Neuronal stem cell (in vitro differentiated cells): ENCODE measurements at places on chromosomes 7 and 10.

DNA sequence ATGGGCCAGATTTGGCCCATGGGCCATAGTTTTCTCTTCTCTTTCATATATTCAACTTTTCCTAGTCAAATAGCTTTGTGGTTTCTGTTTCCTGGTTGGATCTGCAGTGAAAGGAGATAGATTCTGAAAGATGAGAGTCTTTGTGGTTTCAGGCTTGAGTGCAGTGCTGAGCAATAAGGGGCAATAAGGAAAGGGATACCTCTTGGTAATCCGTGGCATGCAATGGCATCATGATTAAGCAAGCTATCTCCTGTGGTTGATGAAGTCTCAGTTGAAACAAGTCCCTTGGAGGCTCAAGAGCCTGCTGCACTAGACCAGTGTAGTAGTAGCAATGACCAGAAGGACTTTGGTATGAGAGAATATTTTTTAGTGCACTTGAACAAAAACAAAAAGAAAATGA, 187.7 kb upstream of the CNTNAP2 start:
- H3K4me3 ChIP-seq, result no peak overlapping the region
- no peaks in the 10 kb centered on the region for H3K4me1 ChIP-seq
- no peak overlapping the region for H3K27ac ChIP-seq
- no peaks in the 10 kb centered on the region for H3K36me3 ChIP-seq

DNA sequence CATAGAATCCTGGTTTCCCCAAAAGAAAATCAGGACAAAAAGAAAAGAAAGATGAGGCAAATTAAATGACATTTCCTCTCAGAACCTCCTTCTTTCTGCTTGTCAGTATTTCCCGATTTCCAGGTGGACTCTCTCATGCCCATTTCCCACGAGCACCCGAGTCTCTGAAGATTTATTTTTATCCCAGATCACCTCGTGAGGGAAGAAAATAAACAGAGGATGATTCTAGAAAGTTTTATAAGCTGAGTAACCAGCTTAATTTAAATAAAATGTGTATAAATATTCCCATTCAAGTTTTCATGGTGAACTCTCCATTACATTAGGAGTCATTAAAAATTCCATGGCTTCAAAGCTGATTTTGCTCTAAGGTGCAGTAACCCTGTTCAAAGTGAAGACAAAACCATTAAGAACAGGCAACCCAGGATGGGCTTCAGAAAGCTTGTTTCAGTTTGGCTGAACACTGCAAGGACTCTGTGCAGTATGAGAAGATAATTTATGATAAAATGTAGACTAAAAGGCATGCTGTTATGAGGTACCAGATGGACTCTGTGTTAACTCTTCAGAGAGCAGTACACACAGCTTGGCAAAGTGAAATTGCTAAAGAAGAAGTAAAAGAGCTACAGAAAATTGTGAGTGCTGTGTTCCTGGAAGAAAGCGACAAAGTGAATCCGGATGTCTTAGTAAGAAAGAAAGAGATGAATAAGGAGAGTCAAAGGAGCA, 521.3 kb upstream of the LRRN3 start:
- H3K27ac ChIP-seq, result no peak overlapping the region
- DNase-seq, result no peak
- H3K27me3 ChIP-seq, result no peaks in the 10 kb centered on the region
- H3K4me3 ChIP-seq, result no peak overlapping the region
- no peaks in the 10 kb centered on the region for H3K4me1 ChIP-seq

GRCh38 chr7:1124816-1125602, 35.0 kb downstream of the ZFAND2A start:
- DNase-seq, result no peak
- no peak overlapping the region for H3K27ac ChIP-seq
- peaks cover 28% of the 10 kb centered on the region for H3K36me3 ChIP-seq
- peaks cover 11% of the 10 kb centered on the region for H3K4me1 ChIP-seq

GRCh38 chr7:111470998-111471397, 91.3 kb downstream of the IMMP2L start:
- no peak overlapping the region for H3K27ac ChIP-seq
- no peak for DNase-seq
- no peaks in the 10 kb centered on the region for H3K27me3 ChIP-seq
- H3K36me3 ChIP-seq, result no peaks in the 10 kb centered on the region

- H3K27ac ChIP-seq, result no peak overlapping the region
- H3K4me3 ChIP-seq, result no peak overlapping the region
- no peaks in the 10 kb centered on the region for H3K4me1 ChIP-seq
- H3K27me3 ChIP-seq, result no peaks in the 10 kb centered on the region
- DNase-seq, result no peak
Measured at GRCh38 chr7:47698386-47698785, 116.5 kb upstream of the TNS3 start.

DNA sequence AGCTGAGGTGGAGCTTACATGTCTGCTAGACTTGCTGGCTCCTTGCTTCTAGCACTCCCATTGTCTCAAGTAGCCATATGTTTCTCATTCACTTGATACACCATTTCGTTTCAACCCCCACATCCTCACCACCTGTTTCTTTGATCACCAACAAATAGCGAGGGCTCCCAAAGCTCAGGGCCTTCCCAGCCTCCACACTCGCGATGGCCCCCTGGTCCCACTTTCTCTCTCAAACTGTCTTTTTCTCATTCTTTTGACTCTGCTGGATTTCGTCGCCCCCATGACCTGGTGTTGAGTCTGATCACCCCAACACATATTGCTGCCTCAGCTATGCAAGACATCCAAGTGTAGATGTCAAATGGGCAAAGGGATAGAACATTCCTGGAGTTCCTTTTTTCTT, 26.0 kb upstream of the SMNDC1 start:
- peaks cover 2% of the 10 kb centered on the region for H3K4me1 ChIP-seq
- no peaks in the 10 kb centered on the region for H3K36me3 ChIP-seq
- H3K4me3 ChIP-seq, result no peak overlapping the region

- H3K27me3 ChIP-seq, result no peaks in the 10 kb centered on the region
- DNase-seq, result no peak
- H3K4me1 ChIP-seq, result no peaks in the 10 kb centered on the region
- H3K36me3 ChIP-seq, result no peaks in the 10 kb centered on the region
- no peak overlapping the region for H3K27ac ChIP-seq
Measured at GRCh38 chr10:22228167-22228938, 10.5 kb upstream of the EBLN1 start.

GRCh38 chr10:126049759-126050700, 153.7 kb downstream of the FANK1 start:
- no peaks in the 10 kb centered on the region for H3K36me3 ChIP-seq
- H3K4me1 ChIP-seq, result peaks cover 3% of the 10 kb centered on the region
- no peak overlapping the region for H3K4me3 ChIP-seq
- no peaks in the 10 kb centered on the region for H3K27me3 ChIP-seq
- no peak for DNase-seq

GRCh38 chr7:22442882-22443369, 57.1 kb downstream of the STEAP1B start:
- no peaks in the 10 kb centered on the region for H3K36me3 ChIP-seq
- no peak overlapping the region for H3K27ac ChIP-seq
- no peaks in the 10 kb centered on the region for H3K4me1 ChIP-seq
- no peak for DNase-seq

DNA sequence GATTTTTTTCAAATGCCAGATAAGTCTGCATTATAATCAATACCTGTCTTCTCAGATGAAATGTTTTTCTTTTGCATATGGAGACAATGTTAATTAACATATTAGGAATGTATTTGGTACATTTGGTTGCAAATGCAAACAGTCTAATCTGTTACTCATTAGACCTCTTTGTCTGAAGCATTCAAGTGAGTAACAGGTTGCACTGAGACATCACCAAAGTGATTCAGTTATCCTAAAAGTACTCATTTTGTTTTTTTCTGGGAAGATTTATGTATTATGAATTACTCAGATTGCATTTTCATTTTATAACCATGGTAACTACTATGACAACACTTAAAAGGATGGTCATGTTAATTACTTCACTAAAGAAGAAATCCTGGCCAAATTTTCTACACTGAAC, 513.6 kb downstream of the HTR7 start:
- H3K4me3 ChIP-seq, result no peak overlapping the region
- no peaks in the 10 kb centered on the region for H3K4me1 ChIP-seq

DNA sequence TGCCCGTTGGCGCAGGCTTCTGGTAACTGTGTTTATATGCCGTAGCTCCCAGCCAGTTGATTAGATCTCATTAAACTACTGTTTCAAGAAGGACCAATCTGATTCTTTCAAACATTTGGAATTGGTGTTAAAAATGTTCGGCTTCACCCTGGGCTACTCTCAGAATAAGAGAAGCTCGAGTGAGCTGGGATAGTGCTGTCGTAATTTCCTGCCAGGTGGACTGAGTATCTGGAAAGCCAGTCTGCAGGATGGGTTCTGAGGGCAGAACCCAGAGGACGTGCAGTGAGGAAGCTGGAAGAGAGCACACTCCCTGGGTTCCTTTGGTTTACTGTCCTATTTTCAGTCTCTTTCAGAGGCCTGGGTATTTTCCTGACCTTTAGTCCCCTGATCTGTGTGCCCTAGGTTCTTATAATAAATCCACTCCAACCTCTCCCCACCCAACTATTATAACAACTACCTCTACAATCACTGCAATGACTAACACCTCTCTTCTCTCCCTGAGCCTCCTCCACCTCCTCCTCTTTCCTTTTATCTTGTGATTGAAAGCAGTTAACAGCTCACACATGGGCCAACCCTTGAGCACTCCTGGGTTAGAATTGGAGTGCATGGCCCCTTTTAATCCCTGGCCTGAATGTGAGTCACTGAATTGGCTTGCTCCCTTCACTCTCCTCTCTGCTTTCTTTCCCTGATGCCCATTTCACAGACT, 63.0 kb downstream of the AOAH start:
- no peaks in the 10 kb centered on the region for H3K36me3 ChIP-seq
- DNase-seq, result no peak
- peaks cover 20% of the 10 kb centered on the region for H3K4me1 ChIP-seq
- H3K4me3 ChIP-seq, result no peak overlapping the region
- peak overlapping the region; percentile 77 for H3K27ac ChIP-seq

DNA sequence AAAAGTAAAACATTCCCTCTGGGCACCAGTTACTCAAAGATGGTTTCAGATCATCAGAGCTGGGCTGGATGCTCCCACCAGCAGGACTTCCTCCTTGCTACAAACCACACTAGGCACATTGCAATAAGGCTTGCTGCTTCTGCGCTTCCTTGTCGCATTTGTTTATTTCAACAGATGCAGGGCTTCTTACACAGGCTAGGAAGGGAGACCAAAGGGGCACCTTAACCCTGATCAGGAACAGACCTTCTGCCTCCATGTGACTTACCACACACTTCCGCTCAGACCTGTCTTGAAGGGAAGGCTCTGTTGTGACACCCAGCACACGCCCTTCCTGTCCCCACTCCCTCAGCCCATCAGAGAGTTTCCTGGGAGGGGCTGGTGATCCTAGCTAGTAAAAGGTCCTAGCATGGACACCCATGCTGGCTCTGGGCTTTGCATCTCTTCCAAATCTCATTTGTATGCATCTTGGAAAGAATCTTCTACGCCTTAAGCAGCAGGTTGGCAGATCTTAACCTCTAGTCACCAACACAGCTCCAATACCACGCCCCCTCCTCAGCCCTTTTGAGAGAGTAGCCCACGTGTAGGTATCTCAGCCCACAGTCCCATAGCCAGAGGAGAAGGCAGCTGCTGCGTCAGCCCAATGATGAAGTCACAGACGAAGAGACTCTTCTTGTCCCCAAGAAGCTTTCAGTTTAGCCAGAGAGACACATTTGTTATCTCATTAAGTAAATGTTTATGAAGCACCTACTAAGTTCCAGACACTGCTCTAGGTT, 47.1 kb upstream of the SVIL start:
- H3K27ac ChIP-seq, result no peak overlapping the region
- no peaks in the 10 kb centered on the region for H3K27me3 ChIP-seq
- no peak for DNase-seq

DNA sequence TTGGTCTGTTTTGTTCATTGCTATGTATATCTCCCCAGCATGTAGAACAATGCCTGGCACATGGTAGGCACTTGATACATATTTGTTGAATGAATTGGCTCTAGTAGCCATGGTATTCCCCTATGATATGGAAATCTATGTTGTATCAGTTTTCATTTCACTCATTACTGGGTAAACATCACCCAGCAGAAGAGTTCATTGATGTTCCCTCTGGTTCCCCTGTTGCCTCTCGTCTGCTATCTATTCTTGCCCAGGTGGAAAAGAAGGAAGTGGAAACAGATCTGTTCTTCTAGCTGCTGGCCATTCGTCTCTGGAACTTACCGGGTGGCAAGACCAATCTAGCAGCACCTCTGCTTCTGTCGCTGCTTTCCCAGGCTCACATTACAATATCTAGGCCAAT, 71.5 kb downstream of the LRRC4 start:
- no peak for DNase-seq
- no peaks in the 10 kb centered on the region for H3K27me3 ChIP-seq
- no peak overlapping the region for H3K27ac ChIP-seq
- no peaks in the 10 kb centered on the region for H3K4me1 ChIP-seq
- no peak overlapping the region for H3K4me3 ChIP-seq

DNA sequence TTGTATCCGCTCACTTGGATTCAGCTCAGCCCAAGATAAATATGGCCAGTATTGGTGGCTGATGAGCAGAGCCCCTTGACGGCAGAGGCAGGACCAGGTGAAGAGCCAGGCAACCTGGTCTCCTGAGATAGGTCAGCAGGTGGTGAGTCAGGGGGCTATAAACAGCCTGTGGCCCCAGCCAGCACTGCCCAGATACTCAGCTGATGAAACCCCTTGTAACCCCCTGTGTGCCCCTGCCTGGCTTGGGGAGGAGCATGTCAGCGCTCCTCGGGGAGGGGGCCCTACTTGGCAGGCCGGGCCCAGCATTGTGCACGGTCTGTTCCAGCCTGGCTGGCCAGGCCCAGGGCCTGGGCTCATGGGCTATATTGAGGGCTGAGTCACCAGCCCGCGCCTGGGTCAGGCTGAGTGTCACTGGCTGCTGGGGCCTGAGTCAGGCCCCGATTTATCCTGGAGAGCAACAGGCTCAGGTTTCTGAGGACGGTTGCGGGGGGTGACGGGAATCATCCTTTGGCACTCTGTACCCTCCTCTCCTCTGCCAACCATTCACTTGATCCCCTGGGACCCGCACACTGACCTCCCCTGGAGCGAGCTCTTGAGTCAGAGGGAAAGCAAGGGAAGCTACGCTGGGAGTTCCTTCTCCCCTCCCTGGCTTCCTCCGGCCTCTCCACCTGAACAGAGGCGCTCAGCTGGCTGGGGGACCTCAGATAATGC, 2.8 kb upstream of the FLNC start:
- no peak overlapping the region for H3K4me3 ChIP-seq
- H3K27me3 ChIP-seq, result no peaks in the 10 kb centered on the region
- peaks cover 29% of the 10 kb centered on the region for H3K4me1 ChIP-seq
- peak overlapping the region; percentile 68 for H3K27ac ChIP-seq
- no peaks in the 10 kb centered on the region for H3K36me3 ChIP-seq

GRCh38 chr7:127983804-127984332, 47.4 kb downstream of the LRRC4 start:
- no peak for DNase-seq
- H3K27ac ChIP-seq, result no peak overlapping the region
- H3K4me1 ChIP-seq, result peaks cover 19% of the 10 kb centered on the region
- no peak overlapping the region for H3K4me3 ChIP-seq

DNA sequence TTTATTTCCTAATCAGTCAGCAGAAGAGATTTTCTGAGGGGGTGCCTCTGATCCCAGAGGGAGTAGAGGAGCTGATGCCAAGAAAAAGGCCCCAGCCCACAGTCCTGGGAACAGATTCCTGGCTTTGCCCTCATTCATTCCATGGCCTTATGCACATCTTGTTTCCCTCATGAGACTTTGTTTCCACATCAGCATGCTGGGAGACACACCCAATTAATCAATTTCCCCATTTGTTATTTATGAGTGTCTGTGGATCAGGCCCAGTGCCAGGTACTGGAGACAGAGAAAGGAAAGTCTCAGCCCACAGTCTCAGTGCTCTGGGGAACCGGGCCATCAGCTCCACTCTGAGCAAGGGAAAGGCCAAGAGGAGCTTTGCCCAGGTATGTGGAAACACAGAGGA, 496.2 kb upstream of the ZMIZ1 start:
- no peaks in the 10 kb centered on the region for H3K27me3 ChIP-seq
- no peak overlapping the region for H3K27ac ChIP-seq
- DNase-seq, result no peak
- H3K4me3 ChIP-seq, result no peak overlapping the region
- peaks cover 12% of the 10 kb centered on the region for H3K4me1 ChIP-seq
- no peaks in the 10 kb centered on the region for H3K36me3 ChIP-seq
